Activated effector memory CD4-positive, alpha-beta T cell treated with Interleukin-2 at 50 U/mL for 16 hours (primary cell): ENCODE measurements at places on chromosomes 2 and 18.

DNA sequence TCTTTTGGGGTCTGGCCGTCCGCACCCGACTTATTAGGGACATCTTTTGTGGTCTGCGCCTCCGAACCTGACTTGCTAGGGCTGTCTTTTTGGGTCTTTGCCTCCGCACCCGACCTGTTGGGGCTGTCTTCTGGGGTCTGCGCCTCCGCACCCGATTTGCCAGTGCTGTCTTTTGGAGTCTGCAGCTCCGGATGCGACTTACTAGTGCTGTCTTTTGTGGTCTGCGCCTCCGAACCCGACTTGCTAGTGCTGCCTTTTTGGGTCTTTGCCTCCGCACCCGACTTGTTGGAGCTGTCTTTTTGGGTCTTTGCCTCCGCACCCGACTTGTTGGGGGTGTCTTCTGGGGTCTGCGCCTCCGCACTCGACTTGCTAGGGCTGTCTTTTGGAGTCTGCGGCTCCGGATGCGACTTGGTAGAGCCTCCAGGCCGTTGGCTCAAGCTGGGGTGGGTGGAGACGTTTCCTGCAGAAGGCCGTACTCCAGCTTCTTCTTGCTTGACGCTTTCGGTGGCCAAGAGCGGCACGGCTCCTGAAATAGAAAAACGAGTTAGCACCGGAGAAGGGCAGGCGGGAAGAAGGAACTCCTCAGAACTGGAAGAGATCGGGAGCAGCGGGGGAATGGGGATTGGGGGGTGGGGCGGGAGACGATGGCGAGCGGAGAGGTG, 498 bp downstream of the TGOLN2 start:
- peak; percentile 50 for DNase-seq

GRCh38 chr18:47968006-47968676, 37.7 kb upstream of the SMAD2 start:
- DNase-seq: no peak

DNA sequence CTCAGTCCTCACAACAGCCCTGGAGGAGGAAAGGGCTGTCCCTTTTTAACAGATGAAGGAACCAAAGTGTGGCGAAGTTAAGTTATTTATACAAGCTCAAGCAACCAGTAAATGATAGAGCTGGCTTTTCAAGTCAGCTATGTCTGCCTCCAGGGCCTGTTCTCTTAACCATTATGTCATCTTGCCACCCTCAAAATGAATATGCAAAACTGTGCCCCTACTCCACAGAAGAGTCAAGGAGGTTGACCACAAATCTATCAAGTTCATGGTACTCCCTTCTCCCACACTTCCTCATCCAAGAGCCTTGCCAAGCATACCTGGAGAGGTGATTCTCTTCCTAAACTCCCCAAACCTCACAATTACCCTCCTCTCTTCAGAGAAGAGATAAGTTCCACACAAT, 37.3 kb upstream of the CREB1 start:
- DNase-seq: no peak

GRCh38 chr18:75529394-75529793, 101.9 kb upstream of the SMIM21 start:
- no peak for DNase-seq

GRCh38 chr2:100401268-100401667, 16.2 kb downstream of the CHST10 start:
- DNase-seq: no peak

DNA sequence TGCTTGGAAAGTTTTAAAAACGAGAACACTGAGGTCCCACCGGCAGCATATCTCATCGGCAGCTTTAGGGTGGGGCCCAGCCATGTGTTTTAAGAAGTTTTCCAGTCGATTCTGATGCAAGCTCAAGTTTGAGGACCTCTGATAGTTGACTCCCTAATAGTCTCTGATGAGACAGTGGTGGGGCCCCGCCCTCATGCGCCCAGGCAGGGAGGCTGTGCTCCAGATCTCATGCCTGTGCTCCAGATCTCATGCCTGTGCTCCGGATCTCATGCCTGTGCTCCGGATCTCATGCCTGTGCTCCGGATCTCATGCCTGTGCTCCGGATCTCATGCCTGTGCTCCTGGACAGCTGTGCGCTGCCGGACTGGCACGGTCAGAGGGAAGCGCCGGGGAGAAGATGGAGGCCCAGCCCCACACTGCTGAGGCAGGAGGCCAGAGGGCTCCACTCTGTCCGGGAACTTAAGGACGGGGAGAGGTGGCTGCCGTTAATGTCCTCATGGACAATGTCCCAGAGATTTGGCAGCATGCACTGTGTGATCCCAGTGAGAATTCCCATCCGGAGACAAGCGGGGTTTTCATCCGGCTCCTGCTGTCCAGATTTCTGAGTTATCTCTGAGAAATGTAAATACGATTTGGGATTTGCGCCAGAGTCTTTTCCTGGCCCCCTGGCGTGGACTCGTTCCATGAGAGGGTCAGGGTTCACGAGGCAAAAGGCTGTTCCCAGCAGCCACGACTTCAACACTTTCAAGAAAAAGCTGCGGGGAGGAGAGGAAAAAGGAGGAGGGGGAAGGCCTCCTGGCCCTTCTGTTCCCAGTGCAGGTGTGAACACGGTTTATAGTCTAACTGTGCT, 9.4 kb upstream of the COLEC11 start:
- no peak for DNase-seq

DNA sequence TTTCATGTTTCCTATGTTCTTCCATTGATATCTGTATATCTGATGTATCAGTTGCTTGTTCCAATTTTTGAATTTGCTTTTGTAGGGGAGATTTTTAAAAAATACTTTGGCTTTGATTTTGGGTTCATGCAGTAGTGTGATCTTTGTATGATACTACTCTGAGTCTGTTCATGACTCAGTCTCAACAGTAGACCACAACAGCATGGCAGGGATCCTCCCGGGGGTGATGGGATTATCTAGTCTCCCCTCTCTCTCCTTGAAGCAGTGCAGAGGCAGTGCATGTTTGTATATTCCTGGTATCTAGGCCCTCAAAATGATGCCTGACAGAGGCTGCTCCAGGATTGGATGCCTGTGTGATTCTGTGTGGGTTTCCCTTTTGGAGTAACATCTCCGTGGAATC, 55.3 kb downstream of the G6PC2 start:
- no peak for DNase-seq

GRCh38 chr2:8304821-8305766, 376.8 kb upstream of the ID2 start:
- DNase-seq: no peak

DNA sequence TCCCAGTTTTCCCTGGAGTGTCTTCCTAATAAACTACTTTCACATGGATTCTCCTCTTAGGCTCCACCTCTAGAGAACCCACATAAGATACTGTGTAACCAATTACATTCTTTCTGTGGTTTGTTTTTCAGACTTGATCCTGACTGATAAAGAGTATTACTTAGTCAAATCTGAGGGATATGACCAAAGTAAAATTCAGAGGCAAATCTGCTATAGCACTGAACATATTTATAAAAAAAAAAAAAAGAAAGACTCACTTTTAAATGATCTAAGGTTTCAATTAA, 13.9 kb downstream of the CKAP2L start:
- no peak for DNase-seq

GRCh38 chr2:186484062-186484735, 1.9 kb upstream of the ZC3H15 start:
- no peak for DNase-seq

- no peak for DNase-seq
Observed at GRCh38 chr2:11507517-11507916, 26.3 kb upstream of the GREB1 start.

DNA sequence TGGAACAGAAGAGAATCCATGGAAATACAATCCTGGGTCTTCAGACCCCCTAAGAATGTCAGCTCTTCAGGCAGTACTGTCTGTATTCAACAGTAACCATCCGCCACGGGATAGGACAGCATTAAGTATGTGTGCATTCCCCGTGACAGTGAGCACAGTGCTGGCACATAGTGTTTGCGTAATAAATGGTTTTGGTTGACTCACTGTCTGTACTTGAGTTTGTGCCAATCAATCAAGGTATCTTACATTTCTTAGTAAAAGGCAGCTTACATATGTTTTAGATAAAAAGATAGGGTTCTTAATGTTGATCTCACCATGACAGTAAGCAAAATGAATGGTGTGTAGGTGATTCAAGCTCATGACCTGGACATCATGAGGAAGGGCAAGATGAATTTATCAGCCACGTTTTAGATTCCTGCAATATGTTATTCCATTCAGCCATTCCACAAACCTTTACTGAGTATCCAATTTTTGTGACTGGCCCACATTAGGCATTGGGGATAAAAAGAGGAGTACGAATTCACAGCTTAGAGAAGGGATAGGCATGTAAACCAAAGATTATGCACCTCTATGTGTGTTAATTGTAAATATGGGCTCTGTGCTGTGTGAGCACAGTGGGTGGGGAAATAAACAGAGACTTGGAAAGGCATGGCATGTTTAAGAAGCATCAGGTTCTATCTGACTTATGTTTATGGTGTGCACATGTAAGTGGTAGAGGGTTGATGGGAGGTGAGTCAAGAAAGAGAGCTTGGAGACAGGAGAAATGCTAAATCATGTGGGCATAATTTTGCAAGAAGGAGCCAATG, 258.8 kb downstream of the SLC8A1 start:
- DNase-seq: no peak

GRCh38 chr2:149456285-149456684, 125.9 kb downstream of the LYPD6 start:
- DNase-seq: no peak

DNA sequence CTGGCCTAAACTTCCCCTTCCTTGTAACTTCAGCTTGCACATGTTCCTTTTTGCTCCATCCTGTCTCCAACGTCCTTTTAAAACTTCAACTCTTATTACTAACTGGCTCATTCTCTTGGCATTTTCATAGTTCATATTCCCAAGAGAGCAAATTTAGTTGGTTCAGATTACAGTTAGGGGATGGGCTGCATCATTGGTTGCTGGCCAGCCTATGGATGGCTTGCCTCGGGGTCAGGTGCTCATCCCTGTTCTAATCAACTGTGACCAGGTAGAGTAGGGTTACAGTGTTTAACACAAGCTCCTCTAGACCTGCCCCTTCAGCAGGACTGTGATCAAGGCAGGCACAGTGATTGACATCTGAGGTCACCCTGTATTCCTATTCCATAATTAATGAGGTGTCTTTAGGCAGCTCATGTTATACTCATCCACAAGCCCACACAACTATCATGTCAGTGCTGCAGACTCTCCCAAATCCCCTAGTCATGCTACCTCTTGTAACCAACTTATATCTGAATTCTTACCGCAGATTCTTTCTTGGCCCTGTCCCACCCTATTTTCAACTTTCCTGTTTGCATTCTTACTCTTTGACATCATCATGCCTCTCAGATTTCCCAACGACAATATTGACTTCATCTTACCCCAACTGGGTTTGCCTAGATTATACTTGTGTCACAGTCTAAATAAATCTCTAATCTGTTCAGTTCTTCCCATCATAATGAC, 293.3 kb downstream of the MTX2 start:
- DNase-seq: no peak

DNA sequence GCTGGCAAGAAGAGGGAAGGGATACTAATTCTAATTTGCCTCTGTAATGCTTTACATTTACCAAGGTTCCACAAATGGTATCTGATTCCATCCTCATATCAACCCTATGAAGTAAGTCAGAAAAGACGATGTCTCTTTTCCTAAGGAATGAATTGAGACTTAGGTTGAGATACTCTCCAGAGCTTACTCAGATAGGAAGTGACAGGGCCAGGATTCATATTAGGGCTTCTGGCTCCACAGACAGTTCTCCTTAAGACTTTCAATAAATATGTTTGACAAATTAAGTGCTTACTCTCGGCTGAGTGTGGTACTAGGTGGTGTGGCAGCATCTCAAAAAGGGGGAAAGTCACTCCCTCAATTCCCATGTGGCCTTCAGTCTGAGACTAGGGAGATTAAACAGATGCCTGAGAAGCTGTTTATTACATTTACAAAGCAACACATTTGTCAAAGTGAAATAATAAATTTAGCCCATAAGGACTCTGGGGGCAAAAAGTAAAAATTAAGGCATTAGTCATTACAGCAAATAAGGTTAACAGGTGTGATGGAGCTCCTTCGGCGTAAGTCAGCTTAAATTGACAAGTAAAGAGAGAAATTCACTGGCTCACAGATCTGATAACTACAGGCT, 14.2 kb downstream of the CDK15 start:
- DNase-seq: no peak

GRCh38 chr2:30231212-30231995, at the start of gene LBH:
Gene LBH (plus strand): TSS chr2:30231534. CDS start chr2:30231739, 205 bp downstream.
- DNase-seq: peak; percentile 86

GRCh38 chr2:28979041-28979440, 2.1 kb upstream of the TOGARAM2 start:
- DNase-seq: no peak

DNA sequence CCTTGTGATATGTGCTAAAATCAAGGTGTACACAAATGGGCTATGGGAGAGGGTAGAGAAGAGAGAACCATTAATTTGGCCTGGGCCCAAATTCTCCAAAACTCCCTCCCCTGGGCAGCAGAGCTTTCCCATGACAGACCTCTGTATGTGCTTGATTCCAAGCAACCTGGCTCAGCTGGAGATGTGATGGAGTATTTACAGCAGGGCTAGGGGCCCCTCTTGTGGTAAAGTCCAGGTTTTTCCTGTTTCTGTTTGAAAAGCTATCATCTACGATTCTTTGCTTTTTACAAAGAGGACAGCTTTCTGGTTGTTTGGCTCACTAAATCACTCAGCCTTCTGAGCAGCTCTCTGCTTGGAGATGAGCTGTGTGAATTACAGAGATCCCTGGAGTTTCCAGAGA, 40.3 kb downstream of the KCNS3 start:
- no peak for DNase-seq

- DNase-seq: no peak
Observed at GRCh38 chr2:96729748-96730147, 10.1 kb downstream of the LMAN2L start.

DNA sequence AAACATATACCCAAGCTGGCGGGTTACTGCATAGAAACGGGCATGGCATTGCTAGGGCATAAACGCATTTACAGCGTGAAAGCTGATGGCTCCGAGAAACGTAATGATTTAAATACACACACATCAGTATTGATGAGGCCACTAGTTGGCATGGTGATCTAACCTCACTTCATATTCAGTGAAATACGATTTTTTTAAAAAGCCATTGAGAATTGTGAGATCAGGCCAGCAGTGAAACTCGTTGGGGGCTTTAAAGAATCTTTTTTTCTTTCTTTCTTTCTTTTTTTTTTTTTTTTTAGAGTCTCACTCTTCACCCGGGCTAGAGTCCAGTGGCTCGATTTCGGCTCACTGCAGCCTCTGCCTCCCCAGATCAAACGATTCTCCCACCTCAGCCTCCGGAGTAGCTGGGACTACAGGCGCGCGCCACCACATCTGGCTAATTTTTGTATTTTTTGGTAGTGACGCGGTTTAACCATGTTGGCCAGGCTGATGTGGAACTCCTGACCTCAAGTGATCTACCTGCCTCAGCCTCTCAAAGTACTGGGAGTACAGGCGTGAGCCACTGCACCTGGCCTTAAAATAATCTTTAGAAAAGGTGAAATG, 2.4 kb upstream of the SMAD7 start:
- no peak for DNase-seq

GRCh38 chr2:13539296-13539695, 822.6 kb downstream of the TRIB2 start:
- no peak for DNase-seq
